AML-193 (cell line): ENCODE measurements at places on chromosomes 12 and 14.

- no peak for DNase-seq
Measured at GRCh38 chr14:75968456-75968855, 13.3 kb downstream of the TGFB3 start.

GRCh38 chr14:79586989-79587598, 624.2 kb downstream of the DIO2 start:
- no peak for DNase-seq

GRCh38 chr14:103504991-103505565, 17.6 kb downstream of the CKB start:
- no peak for DNase-seq

DNA sequence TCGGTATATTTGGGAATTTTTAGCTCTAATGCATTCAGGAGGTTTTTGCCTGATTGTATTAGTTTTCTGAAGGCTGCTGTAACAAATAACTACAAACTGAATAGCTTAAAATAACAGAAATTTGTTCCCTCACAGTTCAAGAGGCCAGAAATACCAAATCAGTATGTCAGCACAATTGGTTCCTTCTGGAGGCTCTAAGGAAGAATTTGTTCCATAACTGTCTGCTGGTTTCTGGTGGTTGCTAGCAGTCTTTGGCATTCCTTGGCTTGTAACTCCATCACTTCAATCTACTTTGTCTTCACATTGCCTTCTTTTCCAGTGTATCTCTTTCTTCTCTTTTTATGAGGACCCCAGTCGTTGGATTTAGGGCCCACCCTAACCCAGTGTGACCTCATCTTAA, 21.3 kb downstream of the TMTC3 start:
- DNase-seq: no peak

DNA sequence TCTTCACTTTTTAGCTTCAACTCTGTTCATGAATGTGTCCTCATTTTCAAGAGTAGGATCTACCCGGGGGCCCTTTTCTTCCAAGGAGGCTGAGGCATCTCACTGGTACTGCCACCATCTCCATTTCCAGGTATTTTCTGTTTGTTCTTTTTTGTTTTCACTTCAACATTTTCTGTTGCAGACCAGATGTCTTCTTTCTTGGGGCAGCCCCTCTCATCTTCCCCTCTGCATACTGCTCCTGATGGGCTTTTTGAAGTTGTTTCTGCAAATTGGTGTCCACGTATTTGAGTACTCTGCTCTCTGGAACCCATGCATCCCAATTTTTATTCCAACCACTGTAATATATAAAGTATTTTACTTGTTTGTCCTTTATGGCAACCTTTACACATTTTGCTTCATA, 66.5 kb downstream of the LRP6 start:
- no peak for DNase-seq

DNA sequence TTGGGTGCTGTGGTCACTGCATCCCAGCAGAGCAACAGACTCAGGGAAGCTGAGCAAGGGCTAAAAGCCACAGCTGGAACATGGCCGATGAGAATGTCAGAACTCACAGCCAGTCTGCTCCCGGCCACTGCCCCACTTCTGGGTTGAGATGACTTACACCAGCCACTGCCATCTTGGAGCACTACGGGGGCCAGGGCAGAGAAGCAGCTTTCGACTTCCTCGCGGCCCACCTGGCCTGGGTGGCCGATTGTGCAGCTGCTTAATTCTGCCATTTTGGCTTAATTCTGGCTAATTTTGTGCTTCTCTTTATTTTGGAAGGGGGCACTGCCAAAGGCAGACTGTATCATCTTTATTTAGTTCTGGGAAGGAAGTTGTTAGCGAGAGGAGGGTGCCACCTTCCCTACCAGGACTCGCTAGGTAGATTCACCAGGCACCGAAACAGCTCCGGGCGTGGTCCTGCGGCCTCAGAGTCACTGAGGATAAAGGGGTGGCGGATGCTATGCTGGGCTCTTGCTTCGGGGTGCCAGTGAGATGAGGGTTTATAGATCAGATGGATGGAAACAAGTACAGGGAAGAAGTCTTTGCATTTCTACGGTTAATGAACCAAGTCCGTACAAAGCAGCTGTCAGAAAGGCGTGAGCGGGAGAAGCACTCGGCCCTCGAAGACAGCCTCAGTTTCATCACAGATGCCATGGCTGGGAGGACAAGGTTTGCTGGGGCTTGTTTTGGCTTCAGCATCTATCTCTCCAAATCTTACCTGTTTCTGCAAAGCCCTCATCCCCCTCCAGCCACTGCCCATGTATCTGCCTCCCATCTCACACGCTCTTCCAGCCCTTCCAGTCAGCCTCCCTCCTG, 147.8 kb downstream of the PIWIL1 start:
- DNase-seq: no peak

- DNase-seq: no peak
Measured at GRCh38 chr12:112848338-112848715, 56.8 kb downstream of the RPH3A start.

DNA sequence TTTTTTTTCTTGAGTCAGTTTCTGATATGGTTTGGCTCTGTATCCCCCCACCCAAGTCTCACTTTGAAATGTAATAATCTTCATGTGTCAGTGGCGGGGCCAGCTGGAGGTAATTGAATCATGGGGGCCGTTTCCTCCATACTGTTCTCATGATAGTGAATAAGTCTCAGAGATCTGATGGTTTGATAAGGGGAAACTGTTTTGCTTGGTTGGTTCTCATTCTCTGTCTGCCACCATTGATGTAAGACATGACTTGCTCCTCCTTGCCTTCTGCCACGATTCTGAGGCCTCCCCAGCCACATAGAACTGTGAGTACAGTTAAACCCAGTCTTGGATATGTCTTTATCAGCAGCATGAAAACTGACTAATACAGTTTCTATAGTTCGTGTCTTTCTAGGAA, 42.9 kb downstream of the WNK1 start:
- DNase-seq: no peak

DNA sequence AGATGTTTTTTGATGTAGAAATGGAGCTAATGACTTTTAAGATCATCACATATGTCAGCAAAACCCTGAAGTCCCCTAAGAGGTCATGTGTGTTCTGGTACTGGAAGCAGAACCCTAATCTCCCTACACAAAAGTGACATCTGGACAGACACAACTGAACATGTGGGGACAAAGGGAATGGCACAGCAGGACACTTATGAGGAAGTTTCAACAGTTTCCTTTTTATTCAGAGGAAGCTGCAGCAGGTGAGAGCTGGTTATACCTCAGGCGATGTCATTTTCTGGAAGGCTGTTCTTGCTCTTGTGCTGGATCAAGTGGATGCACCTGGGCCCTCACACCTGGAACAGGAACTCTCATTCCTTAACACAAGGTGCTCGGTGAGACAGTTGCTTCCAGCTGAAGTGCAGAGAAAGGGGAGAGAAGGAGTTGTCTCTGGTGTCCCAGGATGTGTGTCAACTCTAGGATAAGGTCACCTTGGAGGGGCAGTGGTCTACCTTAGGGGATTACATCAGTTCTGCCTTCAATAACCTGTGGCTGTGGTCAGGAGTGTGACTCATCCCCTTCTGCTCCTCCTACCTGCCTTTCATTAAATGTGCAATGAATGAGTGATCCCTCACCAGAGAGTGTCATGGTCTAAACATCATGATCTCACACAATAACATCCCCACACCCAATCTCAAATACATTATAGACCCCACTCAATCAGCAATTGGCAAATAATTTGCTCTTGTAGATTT, 463.4 kb downstream of the TMEM121 start:
- DNase-seq: no peak

DNA sequence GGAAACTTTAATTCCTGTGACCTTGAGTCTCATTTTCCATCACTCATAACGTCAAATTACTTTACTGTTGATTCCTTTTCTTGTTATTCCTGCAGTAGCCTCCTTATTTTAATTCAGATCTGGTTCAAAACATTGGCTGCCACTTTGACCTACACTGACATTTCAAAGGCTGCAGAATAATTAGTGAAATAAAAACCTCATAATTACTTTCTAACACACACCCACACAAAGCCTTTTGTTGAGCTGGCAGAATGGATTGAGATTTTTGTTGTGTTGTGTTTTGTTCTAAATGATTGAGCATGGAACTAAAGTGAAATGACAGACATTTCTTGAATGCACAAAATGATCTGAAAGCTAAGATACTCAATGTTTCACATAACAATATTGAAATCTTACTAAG, 507.5 kb upstream of the STXBP6 start:
- DNase-seq: no peak

- DNase-seq: no peak
Measured at GRCh38 chr14:39733741-39734140, 301.5 kb upstream of the FBXO33 start.

DNA sequence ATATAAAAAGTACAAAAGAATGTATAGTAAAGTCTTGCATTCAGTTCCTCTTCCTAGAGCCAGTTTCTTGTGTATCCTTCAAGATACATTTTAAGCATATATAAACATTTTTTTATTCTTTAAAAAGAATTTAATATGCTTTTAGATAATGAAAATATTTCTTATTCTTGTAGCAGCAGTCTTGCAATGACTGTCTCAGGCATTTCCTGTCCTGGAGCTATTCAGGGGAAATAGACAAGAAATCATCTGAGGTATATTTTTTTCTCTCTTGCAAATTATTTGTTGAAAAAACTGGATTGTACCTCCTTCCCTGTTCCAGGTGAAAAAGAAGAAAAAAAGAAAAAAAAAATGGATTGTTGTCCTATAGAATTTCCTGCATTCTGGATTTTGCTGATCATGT, 17.0 kb upstream of the ERBB3 start:
- no peak for DNase-seq

DNA sequence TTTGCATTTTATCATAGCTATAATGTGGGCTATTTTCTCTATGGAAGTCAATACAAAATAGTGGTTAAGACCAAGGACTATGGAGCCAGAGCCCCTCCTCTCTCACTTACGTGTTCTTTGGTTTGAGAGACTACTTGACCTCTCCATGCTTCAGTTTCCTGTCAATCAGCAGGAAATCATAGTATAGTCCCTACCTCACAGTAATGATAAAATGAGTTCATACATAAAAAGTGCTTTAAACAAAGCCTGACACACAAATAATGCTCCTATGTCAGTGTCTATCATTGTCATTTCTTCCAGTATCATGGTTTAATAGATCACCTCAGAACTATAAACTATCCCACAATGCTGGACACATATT, 90.4 kb downstream of the MED13L start:
- DNase-seq: no peak

DNA sequence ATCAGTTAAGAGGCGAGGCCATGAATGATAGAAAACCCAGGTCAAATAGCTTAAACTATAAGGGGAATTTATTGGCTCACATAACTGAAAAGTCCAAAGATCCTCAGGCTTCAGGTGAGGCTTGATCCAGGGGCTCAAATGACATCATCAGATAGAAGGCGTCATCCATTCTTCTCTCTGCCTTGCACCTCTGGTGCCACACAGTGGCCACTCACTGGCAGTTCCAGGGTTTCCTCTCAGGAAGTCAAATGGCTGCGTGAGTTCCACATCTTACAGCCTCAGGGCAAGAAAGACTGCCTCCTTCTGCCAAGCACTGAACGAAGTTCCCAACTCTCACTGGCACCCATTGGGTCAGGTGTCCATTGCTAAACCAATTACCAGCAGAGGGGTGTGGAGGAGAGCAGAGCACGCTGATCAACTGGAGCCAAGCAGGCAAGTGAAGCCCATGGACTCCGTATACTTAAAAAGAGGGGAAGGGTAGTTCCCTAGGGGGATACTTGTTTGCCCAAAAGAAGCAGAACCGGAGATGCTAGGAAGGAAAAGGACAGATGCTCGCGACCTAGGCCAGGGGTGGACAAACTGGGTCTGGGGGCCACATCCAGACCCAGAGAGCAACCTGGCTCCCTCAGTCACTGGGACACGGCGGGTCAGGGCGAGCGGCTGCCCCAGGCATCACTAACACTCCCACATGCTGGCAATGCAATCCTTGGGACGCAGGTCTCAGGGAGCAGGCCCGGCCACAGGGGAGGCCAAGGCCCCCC, 69.3 kb downstream of the SERPINA3 start:
- DNase-seq: peak; percentile 5

- DNase-seq: no peak
Measured at GRCh38 chr12:6114476-6114870, 10.0 kb downstream of the VWF start.

GRCh38 chr14:95353664-95354063, 34.0 kb upstream of the CLMN start:
- DNase-seq: no peak

- no peak for DNase-seq
Measured at GRCh38 chr14:96592591-96593386, 90.6 kb downstream of the PAPOLA start.

GRCh38 chr14:65352964-65353530, 59.5 kb upstream of the FUT8 start:
- DNase-seq: no peak

- DNase-seq: peak; percentile 89
Measured at GRCh38 chr12:6943722-6944380, at the start of the genes C12orf57 and RNU7-1. Gene C12orf57, plus strand, starts transcription at chr12:6944022. Its CDS starts 100 bp downstream, at chr12:6944122. Gene RNU7-1, plus strand, starts transcription at chr12:6943816.

DNA sequence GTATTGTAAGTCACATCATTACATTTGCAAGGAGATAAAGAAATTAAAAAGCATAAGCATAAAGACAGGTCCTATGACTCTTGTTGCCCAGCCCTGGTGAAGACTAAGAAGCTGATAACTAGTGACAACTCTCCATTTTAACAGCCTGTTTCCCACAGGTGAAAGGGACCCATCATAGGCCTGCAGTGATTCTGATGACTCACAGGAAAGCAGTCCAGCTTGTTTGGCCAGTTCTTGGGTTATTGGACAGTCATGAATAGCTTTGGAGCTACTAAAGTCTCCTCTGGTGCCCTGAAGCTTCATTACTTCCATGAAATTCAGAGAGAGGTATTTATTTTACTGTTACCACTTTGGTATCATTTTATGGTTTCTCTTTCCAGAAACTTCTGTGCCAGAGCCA, 55.5 kb upstream of the DYRK2 start:
- no peak for DNase-seq

GRCh38 chr12:128918481-128919260, 65.4 kb downstream of the GLT1D1 start:
- DNase-seq: no peak

GRCh38 chr14:56751471-56751870, 58.8 kb downstream of the OTX2 start:
- DNase-seq: no peak

DNA sequence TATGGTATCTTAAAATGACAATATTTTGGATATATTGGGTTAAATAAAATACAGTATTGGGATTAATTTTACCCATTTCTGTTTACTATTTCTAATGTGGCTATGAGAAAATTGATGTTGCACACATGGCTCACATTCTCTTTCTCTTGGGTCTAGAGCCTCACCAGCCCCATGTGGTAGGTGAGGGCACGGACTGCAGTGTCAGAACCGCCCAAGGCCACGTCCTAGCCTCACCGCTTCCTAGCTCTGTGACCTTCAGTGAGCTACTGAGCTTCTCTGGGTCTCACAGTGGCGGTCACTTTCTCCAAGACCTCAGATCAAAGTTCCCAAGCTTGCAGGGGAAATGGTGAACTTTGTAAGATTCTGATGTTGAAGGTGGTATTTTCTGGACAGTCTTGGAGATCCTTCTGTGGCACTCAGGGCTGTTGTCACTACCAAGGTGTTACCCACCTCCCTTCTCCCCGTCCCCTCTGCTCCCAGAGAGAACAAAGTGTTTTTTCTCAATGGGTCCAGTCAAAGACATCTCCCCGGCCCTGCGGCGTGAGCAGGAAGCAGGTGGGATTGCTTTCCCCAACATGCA, 87.6 kb downstream of the RIN3 start:
- no peak for DNase-seq
